HFFc6 (cell line): ENCODE measurements at places on chromosomes 3 and 15. TPM values are rescaled to one million over a fixed set of nuclear protein-coding genes. Genes with fewer than 3 reads are reported as not detected.

- DNase-seq = no peak
- H3K27me3 ChIP-seq = peaks cover 3% of the 10 kb centered on the region; the same call in 1 of the 2 replicates
- peak overlapping the region; percentile 98 for H3K27ac ChIP-seq
- H3K4me3 ChIP-seq = peak overlapping the region; percentile 95
These were observed 804 bp upstream of the BRPF1 start for GRCh38 chr3:9730657-9731205.

DNA sequence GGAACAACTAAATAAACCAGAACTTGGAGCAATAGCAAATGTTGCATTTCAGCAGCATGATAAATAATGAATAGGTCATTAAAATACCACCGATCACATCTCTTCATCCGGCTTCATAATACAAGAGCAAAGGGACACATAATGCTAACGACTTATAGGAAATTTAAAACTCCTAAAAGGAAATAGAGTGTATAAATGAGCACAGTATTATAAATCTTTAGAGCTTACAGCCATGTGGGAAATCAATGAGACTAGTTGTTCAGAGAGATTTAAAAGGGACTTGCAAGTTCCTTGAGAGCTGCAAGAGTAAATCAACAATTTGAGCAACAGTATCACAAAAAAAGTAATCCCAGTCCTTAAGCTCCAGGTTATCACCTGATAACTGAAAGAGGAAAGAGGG is 677.0 kb downstream of the PLOD2 start:
- H3K4me1 ChIP-seq = no peaks in the 10 kb centered on the region
- H3K4me3 ChIP-seq = no peak overlapping the region
- H3K36me3 ChIP-seq = no peaks in the 10 kb centered on the region
- H3K27me3 ChIP-seq = no peaks in the 10 kb centered on the region
- no peak overlapping the region for H3K27ac ChIP-seq
- no peak for DNase-seq

- no peak overlapping the region for H3K27ac ChIP-seq
- no peak overlapping the region for H3K4me3 ChIP-seq
- no peaks in the 10 kb centered on the region for H3K36me3 ChIP-seq
- DNase-seq = no peak
- peaks cover 16% of the 10 kb centered on the region for H3K27me3 ChIP-seq
These were observed 5.7 kb downstream of the GRM2 start for GRCh38 chr3:51712511-51712931.

DNA sequence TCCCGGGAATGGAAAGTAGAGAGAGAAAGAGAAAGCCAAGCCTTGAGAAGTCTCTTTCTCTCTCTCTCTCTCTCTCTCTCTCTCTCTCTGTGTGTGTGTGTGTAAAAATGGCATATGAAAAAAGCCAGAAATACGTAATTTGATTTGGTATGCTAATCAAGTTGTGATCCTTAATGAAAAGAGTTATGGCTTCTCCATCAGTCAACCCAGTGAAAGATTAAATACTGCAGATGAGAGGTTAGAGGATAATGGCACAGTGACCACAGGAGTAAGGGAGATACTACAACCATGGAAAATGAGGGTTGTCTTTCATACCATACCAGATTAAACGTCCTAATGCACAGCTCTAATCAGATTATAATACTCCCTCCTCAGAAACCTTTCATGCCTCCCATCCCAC is 193.5 kb upstream of the SOX2 start:
- H3K36me3 ChIP-seq = no peaks in the 10 kb centered on the region
- H3K27me3 ChIP-seq = no peaks in the 10 kb centered on the region
- H3K4me3 ChIP-seq = no peak overlapping the region
- no peak for DNase-seq
- H3K4me1 ChIP-seq = no peaks in the 10 kb centered on the region

DNA sequence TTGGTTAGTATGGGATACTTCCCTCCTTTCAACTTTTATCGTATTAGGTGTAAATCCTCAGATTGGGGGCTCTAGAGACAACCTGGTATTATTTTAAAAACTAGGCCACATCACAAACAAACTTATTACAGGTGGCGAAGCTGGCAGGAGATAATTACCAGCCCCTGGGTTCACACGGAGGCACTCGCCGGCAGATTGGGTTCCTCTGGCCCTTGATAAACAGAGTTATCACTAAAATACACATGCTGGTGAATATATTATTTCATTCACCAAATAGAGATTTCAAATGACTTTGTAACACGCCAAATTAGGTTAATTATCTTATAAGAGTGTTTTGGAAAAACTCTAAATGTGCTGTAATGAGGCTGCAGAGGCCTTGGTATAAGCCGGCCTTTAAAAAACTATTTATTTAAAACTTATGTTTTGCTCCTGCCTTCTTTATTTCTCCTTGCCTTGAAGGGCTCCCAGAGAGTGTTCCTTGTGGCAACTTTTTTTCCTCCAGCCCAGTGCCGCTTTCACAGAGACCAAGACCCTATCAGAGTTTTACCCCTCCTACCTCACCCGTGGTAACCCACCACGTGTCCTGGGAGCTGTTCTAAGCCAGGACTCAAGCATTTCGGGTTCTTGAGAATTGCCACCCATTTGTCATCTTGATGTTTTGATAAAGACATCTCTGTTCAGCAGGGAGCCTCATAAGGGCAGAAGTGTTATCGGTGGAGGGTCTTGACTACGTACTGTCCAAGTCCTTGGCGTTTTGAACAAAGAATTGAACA is 468.6 kb upstream of the CFAP20DC start:
- H3K27ac ChIP-seq = no peak overlapping the region
- no peaks in the 10 kb centered on the region for H3K4me1 ChIP-seq
- DNase-seq = no peak

- no peak overlapping the region for H3K27ac ChIP-seq
- peaks cover 27% of the 10 kb centered on the region for H3K36me3 ChIP-seq
- no peaks in the 10 kb centered on the region for H3K27me3 ChIP-seq
These were observed 76.7 kb upstream of the RPL35A start for GRCh38 chr3:197873329-197873728.

GRCh38 chr3:103421460-103421859 is 986.6 kb downstream of the ZPLD1 start:
- H3K27ac ChIP-seq = no peak overlapping the region
- no peak for DNase-seq
- H3K36me3 ChIP-seq = no peaks in the 10 kb centered on the region
- no peak overlapping the region for H3K4me3 ChIP-seq
- H3K27me3 ChIP-seq = no peaks in the 10 kb centered on the region
- no peaks in the 10 kb centered on the region for H3K4me1 ChIP-seq

- no peak for DNase-seq
- H3K27ac ChIP-seq = no peak overlapping the region
- H3K36me3 ChIP-seq = no peaks in the 10 kb centered on the region
These were observed 338.9 kb upstream of the GBE1 start for GRCh38 chr3:82100378-82100777.

GRCh38 chr3:161630794-161631193 is 134.2 kb downstream of the OTOL1 start:
- H3K4me3 ChIP-seq = no peak overlapping the region
- H3K36me3 ChIP-seq = 0 out of 2 replicates have a peak, but pooled peaks cover 6% of the 10 kb centered on the region
- no peak overlapping the region for H3K27ac ChIP-seq

GRCh38 chr3:39166134-39166710 is 12.8 kb upstream of the CSRNP1 start:
- DNase-seq = peak; percentile 96
- H3K27ac ChIP-seq = peak overlapping the region; percentile 79
- no peaks in the 10 kb centered on the region for H3K27me3 ChIP-seq
- peak overlapping the region; percentile 43 for H3K4me3 ChIP-seq
- peaks cover 7% of the 10 kb centered on the region; the same call in 1 of the 2 replicates for H3K36me3 ChIP-seq
- peaks cover 50% of the 10 kb centered on the region for H3K4me1 ChIP-seq

- no peaks in the 10 kb centered on the region for H3K36me3 ChIP-seq
- no peak for DNase-seq
- H3K27me3 ChIP-seq = peaks cover 30% of the 10 kb centered on the region
- H3K27ac ChIP-seq = no peak overlapping the region
These were observed 82.9 kb downstream of the CYP19A1 start for GRCh38 chr15:51255533-51255932.

DNA sequence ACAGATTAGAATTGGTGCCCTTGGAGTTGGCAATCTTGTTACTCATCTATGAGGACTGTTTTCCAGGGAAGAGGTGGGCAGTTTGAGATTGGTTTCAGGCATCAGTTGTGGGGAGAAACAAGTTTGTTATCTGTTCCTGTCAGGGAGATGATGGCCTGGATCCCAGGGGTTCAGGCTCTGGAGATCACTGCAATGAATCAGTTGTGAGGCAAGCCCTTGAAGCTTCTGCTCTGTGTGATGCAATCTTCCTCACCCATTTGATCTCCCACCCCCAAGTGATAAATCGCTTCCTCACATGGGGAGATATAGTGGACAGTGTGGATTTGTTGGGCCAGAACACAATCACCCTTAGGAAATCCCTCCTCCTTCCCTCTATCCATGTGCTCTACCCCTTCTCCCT is 276.6 kb upstream of the LRTM1 start:
- no peaks in the 10 kb centered on the region; the same call in 1 of the 2 replicates for H3K27me3 ChIP-seq
- no peak overlapping the region; the same call in 1 of the 2 replicates for H3K27ac ChIP-seq
- H3K36me3 ChIP-seq = no peaks in the 10 kb centered on the region
- DNase-seq = no peak

GRCh38 chr3:157327837-157328236 is 108.8 kb upstream of the PTX3 start:
- peaks cover 22% of the 10 kb centered on the region for H3K36me3 ChIP-seq
- DNase-seq = no peak
- H3K27me3 ChIP-seq = no peaks in the 10 kb centered on the region

- H3K36me3 ChIP-seq = peaks cover 32% of the 10 kb centered on the region
- no peaks in the 10 kb centered on the region for H3K27me3 ChIP-seq
- no peak for DNase-seq
- peaks cover under 1% of the 10 kb centered on the region for H3K4me1 ChIP-seq
- no peak overlapping the region for H3K4me3 ChIP-seq
These were observed 33.5 kb downstream of the SEMA6D start for GRCh38 chr15:47750740-47751262.

- DNase-seq = peak; percentile 1
- H3K27me3 ChIP-seq = peaks cover 7% of the 10 kb centered on the region
- H3K36me3 ChIP-seq = no peaks in the 10 kb centered on the region
- no peak overlapping the region for H3K27ac ChIP-seq
- no peak overlapping the region for H3K4me3 ChIP-seq
- H3K4me1 ChIP-seq = no peaks in the 10 kb centered on the region
These were observed 29.5 kb downstream of the WNT7A start for GRCh38 chr3:13850161-13850945.

DNA sequence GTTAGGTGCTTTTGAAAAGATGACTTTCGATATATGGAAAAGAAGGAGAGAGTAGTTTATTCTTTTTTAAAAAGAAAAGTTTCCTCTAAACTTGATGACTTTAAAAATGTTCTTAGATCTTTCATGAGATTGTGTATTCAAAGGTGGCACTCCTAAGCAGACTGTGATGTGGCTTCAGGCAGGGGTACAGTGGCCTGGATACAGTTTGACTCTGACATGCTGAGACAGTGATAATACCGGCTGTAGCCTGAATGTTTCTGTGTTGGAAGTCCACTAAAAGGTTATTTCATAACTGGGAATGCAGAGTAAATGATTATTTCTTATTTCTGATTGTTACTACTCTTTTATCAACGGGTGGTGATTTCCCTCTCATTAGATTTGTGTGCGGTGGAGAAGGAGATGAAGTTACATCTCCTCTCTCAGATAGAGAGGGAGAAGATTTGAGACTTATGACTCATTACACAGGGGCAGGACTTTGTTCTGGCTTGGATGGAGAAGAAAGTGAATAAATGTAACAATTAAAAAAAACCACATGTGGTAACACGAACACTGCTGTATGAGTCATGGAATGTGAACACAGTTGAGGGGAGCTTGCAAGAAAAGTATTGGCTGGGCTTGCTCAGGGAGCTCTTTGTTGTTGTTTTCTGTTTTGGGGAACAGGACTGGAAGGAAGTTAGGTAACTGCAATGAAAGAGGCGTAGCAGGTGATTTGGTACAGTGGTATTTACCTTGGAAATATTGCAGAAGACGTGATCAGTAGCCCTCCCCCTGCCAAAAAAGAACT is 21.6 kb downstream of the SPTSSB start:
- DNase-seq = peak; percentile 71
- H3K27me3 ChIP-seq = peaks cover 5% of the 10 kb centered on the region; the same call in 1 of the 2 replicates
- no peak overlapping the region for H3K27ac ChIP-seq
- no peak overlapping the region for H3K4me3 ChIP-seq
- H3K4me1 ChIP-seq = peaks cover 16% of the 10 kb centered on the region

DNA sequence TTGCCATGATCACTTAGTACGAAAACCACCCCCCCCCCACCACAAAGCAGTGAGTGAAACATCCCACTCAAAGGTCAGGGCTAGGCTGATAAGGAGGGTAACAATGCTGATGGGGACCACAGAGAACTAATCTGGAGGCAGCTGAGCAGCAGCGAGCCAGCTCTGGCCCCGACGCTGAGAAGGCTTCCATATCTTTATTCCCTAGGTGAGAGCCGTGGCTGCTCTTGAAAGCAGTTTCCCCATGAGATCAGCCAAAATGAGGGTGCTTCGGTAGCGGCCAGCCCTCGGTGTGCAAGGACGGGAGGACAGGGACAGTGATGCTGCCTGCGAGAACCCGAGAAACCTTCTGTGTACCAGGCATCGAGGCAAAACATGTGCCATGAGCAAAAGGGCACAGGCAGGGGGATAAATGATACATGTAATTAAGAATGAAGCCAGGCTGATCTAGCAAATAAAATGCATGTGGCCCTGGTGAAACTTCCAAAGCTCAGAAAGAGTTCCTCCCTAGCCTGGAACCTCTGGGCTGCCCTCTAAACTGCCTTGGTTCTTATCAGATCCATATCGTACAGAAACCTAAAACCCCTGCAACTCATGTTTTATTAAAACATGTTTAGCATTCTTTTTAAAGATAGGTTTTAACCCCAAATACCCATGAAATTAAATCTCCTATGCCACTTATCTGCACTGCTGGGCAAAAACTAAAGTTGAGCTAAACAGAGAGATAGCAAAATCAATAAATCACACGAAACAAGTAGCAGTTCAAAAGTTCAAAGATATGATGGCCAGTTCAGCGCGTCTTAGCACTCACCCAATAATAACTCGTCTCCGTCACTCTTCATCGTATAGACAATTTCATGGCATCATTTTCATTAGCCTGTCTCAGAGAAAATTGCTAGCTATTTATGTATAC is 337.3 kb downstream of the FOXP1 start:
- peaks cover 63% of the 10 kb centered on the region for H3K4me1 ChIP-seq
- no peak for DNase-seq
- H3K4me3 ChIP-seq = no peak overlapping the region; the same call in 1 of the 2 replicates
- H3K36me3 ChIP-seq = no peaks in the 10 kb centered on the region

LRRN1 gene
- not detected in 3 replicates for total RNA-seq

CLRN1 gene
- total RNA-seq = not detected in 3 replicates

SERPINI2 gene
- total RNA-seq = not detected in 3 replicates

EPHB1 gene
- total RNA-seq = 1.0 to 2.2 TPM (median 1.1 TPM) in 3 replicates

IL1RAP gene
- 3.6 to 5.2 TPM (median 4.8 TPM) in 3 replicates for total RNA-seq

PIF1 gene
- total RNA-seq = 3.2 and 8.0 TPM in 2 replicates

FURIN gene
- 75.6 to 80.2 TPM (median 79.1 TPM) in 3 replicates for total RNA-seq

LYZL4 gene
- total RNA-seq = not detected in 3 replicates

AADACL2 gene
- not detected in 3 replicates for total RNA-seq

ZBTB47 gene
- 29.6 to 37.2 TPM (median 35.2 TPM) in 3 replicates for total RNA-seq

C3orf52 gene
- total RNA-seq = 10.9 to 11.5 TPM (median 11.3 TPM) in 3 replicates
